ENCODE measurements at places on chromosomes 7 and 10.

DNA sequence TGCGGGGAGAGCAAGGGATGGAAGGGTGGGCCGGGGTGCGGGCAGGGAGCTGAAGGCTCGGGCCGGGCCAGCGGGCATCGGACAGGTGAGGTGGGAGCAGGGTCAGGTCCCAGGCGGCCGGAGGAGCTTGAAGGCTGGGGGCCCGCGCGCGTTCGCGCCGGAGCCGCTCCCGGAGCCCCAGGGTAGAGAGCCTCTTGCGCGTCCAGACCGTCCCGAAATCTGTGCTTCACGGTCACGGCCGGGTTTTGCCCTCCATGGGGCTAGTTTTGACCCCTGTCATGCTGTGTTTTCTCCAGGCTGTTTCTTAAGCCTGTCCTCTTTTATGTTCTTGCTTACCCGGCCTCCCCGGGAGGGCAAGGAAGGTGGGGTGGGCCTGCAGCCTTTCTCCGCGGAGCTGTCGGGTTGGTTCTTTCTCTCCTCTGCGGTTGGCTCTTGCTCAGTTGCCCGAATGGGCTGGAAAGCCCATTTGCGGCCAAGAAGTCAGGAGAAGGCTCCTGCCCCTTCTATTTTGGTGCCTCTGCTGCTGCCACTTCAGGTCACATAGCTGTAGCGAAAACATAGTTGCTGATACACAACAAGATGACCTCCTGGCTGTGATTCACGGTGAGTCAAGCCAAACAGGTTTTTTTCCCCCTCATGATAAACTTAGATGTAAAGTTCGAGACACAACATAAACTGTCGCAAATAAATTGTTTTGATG, 650 bp downstream of the UBE2D1 start:
- no peak for DNase-seq

DNA sequence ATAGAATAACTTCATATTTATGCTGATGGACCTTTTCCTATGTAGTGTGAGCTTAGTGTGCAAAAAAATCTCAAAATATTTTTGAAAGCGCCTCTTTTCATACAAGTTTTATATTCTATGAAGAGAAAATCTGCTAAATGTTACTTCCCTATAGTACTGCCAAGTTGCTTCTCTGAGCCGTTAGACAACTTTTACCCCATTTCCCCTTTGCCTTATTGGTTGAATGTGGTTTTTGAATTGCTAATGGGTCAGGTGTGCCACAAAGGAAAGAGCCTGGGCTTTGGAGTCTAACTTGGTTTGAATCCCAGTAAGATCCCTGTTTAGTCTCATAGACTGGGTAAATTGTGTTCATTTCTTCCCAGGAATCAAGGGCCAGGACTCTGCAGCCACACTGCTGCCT, 261.5 kb downstream of the SNX10 start:
- no peak for DNase-seq

DNA sequence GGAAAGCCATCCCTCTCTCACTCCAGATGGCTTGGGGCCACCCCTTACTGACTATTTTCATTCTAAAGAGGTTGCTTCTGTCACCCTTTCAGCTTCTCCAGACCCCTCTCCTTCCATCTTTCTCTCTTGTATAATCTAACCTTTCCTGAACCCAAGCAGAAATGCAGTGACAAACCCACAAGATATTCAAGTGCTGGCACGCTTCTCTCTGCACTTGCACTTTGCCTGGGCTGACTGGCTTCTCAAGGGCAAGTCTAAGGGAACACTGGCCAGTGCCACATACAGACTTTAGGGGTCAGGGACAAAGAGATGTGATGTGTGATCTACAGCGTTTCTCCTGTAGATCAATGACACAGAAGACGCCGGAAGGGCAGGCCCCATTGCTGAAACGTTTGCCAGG, 150.4 kb upstream of the LANCL2 start:
- DNase-seq = no peak

GRCh38 chr7:66265566-66265965, 60.4 kb downstream of the TPST1 start:
- DNase-seq = no peak

DNA sequence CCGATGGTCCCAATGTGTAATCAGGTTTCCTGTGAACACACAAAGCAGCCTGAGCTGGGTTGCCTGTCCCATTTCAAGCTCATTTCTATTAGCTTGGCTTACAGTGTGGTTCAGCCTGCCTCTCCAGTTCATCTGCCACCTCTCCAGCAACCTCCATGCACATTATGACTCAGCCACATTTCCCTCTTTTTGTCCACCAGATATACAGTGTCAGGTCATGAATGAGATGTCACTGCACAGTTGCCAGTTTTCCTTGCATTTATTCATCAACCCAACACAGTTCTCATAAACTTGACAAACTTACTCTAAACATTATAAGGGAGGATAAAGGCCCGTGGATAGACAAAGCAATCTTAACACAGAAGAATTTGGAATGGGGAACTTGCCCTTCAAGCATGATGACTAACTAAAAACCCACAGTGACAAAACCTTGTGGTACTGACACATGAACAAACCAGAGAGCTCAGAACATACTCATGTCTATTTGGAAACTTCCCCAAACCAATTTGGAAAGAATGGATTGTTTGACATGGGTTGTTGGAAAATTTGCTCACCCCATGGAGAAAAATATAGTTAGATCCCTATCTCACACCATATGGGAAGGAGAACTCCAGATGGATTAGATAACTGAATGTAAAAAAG, 2.5 kb upstream of the CFAP58 start:
- no peak for DNase-seq

GRCh38 chr10:91073286-91073979, 147.0 kb upstream of the PCGF5 start:
- DNase-seq = no peak

DNA sequence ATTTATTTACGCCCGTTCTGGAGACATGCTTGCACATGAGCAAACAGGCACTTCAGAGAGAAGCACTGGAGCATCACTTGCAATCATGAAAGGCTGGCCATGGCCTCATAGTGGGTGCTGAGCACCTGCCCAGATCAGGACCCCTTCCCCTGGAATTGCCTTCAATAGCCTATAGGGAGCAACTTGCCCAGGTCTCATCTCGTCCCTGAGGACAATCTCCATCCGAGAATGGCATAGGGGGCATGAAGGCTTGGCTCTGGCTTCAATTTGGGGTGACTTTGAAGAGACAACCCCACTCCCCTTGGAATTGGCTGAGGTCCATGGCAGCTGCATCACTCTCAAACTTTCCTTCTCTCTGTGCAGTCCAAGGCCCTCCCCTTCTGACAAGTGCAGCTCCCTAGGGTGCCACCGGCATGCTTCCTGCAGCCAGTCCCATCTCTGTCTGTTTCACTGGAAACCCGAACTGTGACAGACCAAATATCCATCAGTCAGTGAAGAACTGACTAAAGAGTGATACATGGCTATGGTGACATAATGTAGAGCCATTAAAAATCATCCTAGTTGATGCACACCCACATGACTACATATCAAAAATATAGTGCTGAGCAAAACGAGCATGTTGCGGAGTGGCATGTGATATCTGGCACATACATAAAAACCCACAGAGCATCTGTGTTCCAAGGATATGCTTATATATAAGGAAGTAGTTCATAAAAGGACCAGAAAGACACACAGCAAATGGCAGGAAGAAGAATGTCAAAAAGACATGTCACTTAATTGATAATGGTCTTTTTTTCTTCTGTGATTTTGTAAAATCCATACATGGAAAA, 12.4 kb downstream of the GDF2 start:
- no peak for DNase-seq

DNA sequence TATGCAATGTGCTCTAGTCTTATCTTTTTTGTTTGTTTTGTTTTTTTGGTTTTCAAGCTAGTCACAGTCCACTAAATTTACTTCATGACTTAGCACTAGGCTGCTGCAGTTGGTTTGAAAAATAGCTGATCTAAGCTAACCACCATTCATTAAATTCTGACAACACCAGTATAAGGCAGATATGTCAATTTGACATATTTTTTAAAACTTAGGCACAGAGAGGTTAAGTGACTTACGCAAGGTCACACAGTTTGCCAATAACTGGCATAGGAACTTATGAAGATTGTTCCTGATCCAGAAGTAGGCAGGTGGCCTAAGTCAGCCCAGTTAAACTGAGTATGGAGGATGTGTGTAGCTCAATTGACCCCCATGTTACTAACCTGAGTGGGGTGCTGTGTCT, 377.3 kb upstream of the NFE2L3 start:
- no peak for DNase-seq

- peak; percentile 54 for DNase-seq
Measured at GRCh38 chr10:71269301-71270288, 49.5 kb upstream of the SLC29A3 start.

DNA sequence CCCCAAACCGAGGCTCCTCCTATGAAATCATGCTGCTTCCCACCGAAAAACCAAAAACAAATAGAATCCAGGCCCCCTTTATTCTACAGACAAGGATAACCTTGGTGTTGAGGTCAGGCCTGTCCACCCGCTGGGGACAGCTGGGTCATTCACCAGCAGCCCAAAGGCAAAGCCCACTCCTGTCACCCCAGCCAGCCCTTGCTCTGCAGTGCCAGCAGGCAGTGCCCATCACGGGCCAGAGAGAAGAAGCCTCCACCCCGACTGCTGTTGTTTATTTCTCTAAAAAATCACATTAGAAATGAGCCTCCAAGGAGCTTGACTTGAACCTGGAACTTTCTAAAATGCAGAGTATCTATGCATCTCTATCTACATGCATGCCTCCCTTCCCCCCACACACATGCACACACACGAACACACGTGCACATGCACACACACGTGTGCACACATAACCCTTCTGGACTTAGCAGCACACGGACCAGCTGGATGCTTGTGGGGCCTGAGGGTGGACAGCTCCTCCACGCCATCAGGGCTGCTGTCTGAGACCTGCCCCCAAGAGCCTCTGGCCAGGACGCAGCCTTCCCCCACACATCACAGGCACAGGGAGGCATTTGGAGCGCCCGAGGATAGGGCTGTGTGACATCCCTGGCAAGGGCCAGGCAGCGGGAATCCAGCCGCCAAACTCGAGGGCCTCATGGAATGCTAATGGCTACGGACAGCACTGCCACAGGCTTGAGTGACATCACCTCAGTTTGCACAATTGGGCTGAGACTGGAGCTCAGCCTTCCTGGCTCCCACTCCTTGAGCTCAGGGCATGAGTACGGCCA, 22.8 kb downstream of the PRKAG2 start:
- DNase-seq = no peak

DNA sequence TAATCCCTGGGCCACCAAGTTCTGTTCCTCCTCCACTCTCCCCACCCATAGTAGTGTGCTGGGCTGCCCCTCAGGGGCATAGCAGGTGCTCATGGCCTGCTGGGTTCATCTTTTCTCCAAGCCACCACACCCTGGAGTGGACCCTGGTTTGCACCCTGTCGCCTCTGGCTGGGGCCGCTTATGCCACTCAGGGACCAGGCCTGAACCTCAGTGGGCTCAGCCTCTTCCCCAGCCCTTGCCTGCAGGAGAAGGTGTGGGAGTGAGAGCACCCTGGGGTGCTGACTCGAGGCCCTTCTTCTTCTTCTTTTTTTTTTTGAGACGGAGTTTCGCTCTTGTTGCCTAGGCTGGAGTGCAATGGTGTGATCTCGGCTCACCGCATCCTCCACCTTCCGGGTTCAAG, 10.2 kb downstream of the CLIP2 start:
- DNase-seq = no peak

- no peak for DNase-seq
Measured at GRCh38 chr10:36003031-36003600, 361.0 kb upstream of the FZD8 start.

- DNase-seq = no peak
Measured at GRCh38 chr10:48794074-48794473, 109.4 kb downstream of the WDFY4 start.

- no peak for DNase-seq
Measured at GRCh38 chr7:101953248-101953819, 135.9 kb downstream of the CUX1 start.

DNA sequence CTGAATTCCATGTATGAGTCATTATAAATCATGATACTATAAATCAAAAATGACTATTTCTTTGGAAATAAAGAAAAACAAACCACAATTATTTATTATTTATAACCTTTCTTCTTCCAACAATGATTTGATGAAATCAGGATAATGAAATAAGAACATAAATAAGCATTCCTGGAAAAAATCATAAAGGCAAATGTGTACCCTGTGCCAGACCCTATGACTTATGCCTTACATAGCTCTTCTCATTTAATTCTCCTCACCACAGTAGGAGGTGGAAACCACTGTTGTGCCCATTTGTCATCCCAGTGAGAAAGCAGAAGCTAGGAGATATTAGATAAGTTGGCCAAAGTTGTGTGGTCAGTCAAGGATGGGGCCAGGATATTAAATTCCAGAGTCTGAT, 255.1 kb downstream of the DOCK4 start:
- no peak for DNase-seq

DNA sequence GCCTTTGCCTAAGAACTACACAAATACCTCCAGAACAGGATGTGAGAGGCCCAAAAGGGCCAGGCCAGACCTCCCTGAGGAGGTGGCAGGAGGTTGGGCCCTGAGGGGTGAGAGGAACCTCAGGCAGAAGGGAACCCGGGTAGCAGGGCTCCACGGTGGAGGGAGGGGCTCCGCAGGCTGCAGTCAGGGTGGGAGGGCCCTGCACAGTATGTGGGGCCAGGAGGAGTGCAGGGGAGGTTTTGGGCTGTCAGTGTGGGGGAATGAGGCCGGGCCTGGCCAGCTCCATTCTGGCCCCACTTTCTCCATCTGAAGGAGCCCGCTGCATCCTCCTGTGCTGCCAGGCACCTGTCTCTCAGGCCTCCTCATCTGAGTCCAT, 25.9 kb downstream of the DNAJB12 start:
- no peak for DNase-seq

DNA sequence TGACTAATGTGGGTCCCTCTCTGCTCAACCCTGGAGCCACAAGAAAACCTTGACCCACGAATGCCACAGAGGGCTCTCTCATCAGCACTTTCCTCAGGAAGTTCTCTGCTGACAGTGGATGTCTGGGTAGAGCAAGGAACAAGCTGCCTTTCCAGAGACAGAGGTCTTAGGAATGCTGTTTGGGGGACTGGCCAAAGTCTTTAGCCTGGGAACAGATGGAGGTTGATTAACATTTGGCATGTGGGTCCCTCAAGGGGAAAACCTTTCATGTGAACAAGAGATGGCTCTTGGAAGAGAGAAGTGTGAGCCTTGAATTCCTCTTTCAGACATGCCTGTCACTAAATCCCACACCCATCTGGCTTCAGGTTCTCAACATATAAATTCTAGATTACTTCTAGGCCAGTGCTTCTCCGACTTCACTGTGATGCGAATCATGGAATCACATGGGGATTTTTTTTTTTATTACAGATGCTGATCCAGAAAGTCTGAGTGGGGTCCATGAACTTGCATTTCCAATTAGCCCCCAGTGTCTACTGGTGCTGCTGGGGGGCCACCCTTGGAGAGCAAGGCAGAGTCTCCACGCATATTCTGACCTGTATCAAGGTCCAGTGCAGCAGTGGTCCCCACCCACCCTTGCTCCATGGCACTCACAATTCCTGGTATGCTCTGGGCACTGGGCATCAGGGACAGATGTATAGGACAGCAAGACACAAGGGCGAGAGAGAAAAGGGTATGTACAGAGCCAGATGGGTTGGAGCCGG, 360.4 kb downstream of the CXCL12 start:
- DNase-seq = no peak

DNA sequence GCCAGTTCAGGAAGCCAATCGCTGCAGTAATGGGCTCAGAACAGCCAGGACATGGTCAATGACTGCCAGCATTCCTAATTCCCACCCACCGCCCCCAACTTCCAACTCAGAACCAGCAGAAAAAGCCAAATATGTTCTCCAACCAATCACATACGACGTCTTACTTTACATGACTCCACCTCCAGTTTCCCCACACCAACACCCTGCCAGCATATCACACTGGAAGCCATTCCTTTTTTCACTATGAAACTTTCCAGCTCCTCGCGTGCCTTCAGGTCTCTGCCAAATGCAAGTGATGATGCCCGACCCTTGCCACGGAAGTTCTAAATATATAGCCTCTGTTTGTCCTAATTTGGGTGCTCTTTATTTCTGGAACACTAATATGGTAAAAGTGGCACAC, 12.5 kb downstream of the NPS start:
- DNase-seq = no peak

All from nephron progenitor cell (in vitro differentiated cells).